ENCODE measurements at places on chromosomes 5 and 9.

- no peak for DNase-seq
Observed at GRCh38 chr5:38831117-38831516, 14.7 kb upstream of the OSMR start.

DNA sequence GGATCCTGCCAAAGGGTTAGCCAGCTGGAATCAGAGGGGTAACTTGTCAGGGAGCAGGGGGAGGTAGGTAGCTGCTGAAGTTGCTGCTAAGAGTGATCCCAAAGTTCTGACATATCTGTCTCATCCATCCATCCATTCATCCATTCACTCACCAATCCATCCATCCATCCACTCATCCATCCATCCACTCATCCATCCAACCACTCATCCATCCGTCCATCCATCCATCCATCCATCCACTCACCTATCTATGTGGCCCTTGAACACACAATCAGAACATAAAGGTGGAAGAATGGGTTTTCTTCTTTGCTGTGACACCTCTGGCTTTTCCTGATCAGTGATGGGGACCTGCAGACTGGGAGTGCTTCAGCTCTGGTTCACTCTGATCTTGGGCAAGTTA lies 3.0 kb upstream of the C5orf52 start:
- no peak for DNase-seq

GRCh38 chr5:126641387-126641786 lies 40.6 kb downstream of the PHAX start:
- no peak for DNase-seq

DNA sequence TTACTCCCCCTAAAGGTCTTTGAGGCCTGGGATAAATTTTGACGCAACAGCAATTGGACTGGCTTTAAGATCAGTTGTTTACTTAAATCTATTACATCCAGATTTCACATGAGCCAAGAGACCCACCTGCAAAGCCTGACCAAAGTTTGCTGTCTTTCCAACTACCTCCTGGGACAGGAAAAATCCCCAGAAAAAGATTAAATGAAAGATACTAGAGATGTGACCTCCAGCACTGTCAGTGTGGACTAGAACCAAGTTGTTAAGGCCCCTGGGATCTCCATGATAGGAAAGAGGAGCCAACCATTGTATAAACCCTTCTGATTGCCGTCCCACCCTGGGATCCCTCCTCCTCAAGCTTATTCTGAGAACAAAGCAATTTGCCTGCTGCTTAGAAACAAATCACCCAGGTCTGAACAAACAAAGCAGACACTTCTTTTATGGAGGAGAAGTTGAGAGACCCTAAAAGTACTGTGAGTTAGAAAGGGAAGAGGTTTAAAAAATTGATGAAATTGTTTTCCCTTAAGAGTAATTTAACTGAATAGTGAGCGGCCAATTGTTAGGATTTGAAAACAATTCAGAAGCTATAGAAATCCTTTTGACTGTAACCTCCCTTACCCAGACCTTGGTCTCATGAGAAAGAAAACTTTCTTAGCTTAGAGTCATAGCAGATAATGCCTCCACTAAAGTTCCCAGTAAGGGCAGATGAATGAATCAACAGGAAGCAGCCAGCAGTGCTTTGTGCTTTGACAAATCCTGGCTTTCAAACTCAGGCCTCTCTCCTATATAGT lies 255.2 kb downstream of the TMEM167A start:
- no peak for DNase-seq

GRCh38 chr9:129962889-129963703 lies 79.9 kb downstream of the FNBP1 start:
- DNase-seq, result peak; percentile 43

- DNase-seq, result no peak
Observed at GRCh38 chr5:180977852-180978251, 10.8 kb upstream of the BTNL3 start.

DNA sequence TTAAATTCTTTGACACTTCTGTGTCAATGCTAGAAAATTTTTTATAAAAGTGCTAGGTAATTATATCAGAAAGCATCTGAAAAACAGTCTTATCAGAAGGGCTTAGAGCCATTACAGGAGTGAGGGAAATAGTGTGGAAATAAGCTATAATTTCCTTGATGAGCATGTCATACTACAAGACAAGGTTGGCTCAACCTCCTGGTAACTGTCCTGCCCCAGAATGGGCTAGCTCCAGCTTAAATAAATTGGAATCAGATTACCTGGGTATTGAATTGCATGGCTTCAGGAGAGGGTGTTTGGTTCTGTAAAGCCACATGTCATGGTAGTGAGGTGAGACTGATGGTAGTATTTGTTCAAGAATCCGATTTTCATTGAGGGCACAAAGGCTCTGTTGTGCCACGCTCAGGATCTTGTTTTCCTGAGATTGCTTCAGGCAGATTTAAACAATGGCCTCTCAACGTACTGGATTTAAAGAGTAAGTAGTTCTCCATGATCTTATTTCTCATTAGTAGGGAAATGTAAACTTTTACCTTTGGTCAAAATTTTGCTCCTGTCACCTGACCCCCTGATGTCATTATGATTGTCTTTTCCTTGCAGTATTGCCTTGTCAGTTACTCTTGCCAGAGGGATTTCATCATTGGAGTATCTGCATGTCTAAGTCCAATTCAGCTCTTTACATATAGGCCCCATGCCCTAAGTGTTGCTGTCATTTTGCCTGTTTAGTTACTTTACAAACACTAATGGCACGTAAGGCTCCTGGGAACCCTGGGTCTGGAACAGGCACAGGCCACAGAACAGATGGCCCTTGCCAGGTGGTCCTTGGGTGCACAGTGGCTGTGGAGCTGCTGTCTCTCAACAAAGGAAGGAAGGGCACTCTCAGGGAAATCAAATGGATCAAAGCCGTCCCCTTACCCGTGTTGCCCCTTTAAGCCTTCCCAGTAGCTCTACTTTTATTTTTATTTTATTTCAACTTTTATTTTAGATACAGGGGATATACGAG lies 21.3 kb downstream of the TRIO start:
- no peak for DNase-seq

- DNase-seq, result no peak
Observed at GRCh38 chr9:137708590-137709284, 89.9 kb downstream of the EHMT1 start.

DNA sequence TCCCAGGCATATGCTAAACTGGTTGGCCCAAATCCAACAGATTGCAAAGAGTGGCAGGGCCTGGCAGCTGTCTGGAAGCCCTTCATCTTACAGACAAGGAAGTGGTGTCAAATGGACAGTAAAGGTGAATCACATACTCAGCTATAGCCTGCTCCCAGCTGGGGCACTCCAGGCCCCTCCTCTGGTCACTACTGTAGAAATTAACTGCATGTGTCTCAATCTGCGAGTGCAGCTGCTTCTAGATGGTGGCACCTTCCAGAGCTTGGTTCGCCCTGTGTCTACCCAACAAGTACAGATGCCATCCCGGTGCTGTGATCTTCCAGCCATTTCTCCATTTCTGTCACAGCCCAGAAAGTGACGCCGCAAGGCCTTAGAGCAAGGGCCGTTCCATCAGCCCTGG lies 50.2 kb downstream of the OTULIN start:
- no peak for DNase-seq

- DNase-seq, result no peak
Observed at GRCh38 chr9:94156348-94157049, 72.2 kb downstream of the PTPDC1 start.

GRCh38 chr9:16611983-16612382 lies 258.5 kb downstream of the BNC2 start:
- DNase-seq, result no peak

DNA sequence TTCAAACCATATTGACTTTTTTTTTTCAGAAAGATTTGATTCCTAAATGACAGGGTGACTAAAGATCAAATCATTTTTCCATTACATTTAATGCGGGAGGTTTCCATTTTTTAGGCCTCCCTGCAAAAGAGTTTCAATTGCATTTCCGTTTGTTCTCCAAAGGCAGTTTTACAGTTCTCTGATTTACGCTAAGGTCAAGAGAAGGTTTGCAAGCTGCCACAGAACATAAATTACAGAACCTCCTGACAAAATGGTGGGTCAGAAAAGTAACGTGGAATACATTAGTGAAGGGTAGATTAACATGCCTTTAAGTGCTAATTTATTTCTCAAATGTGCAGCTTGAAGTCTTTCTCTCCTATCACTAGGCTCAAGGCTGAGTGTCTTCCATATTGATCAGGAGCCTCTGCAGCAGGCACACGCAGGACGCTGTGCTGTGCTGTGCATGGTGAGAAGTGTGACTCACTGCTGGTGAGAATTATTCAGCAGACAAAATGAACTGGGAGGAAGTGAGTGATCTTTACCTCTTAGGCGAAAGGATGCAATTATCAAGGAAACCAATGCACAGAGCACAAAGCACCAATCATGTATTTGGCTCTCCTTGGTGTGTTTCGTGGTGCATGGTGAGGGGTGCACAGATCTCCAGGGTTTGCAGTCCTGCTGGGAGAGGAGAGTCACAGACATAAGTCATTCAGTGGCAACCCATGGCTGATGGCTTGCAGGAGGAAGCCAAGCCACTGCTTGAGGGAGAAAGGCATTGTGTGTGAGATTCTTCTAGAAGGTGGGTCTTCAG lies 136.3 kb downstream of the TENT4A start:
- no peak for DNase-seq

- peak; percentile 89 for DNase-seq
Observed at GRCh38 chr9:38008168-38009034, 60.6 kb downstream of the SHB start.

DNA sequence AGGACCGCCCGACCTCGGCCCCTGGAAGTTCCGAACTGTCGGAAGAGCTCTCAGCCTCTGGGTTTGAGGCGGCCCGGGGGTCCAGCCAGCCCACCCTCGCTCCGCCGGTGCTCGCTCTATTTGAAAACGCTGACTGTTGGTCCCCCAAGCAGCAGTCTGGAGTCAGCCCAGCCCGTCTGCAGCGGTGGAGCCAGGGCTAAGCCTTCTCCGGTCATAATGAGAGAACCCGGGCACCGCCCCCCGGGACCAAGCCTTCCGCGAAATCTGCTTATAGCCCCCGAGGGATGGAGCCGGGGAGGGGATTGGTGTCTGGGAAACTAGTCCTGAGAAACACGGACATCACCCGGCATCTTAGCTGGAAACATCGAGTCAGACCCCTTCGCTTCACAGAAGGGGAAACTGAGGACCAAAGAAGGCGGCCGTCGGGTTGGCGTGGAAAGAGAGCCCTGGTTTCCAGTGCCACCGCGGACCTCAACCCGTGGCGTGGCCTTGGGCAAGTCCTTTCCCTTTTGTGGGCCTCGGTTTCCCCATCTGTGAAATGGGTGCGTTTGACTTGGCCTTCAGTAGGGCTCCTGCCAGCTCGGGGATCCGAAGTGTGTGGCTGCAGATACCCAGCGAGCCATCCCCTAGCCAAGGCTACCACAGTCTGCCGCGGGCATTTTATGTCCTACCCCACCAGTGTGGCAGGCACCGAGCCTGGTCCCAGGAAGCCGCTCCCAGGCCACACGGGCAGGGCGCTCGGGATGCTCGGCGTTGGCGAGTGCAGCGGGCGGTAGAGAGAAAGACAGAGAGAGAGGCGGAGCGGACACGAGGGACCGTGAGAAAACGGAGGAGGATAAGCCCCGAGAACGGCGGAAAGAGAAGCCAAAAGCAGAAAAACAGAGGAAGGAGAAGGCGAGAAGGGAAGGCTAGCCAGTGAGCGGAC lies 857 bp downstream of the ADAM19 start:
- DNase-seq, result no peak

DNA sequence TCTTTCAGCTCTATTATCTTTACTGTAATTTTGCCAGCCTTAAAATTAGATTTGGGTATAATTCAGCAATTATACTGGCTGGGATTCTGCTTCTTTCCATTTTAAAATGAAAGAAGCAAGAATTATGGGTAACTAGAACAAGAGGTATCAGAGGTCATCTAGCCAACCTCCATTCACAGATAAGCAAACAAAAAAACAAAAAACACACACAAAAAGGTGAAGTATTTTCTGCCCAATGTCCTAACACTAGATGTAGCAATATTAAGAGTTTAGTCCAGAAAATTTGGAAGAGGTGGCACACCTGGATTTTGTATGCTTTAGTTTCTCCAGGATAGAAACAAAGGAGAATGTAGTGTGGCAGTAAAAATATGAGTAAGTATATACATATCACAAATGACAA lies 68.1 kb upstream of the ANXA1 start:
- no peak for DNase-seq

GRCh38 chr9:138058181-138058580 lies 180.6 kb downstream of the CACNA1B start:
- no peak for DNase-seq

GRCh38 chr5:180618487-180618828 lies 27.2 kb upstream of the SCGB3A1 start:
- DNase-seq, result no peak

DNA sequence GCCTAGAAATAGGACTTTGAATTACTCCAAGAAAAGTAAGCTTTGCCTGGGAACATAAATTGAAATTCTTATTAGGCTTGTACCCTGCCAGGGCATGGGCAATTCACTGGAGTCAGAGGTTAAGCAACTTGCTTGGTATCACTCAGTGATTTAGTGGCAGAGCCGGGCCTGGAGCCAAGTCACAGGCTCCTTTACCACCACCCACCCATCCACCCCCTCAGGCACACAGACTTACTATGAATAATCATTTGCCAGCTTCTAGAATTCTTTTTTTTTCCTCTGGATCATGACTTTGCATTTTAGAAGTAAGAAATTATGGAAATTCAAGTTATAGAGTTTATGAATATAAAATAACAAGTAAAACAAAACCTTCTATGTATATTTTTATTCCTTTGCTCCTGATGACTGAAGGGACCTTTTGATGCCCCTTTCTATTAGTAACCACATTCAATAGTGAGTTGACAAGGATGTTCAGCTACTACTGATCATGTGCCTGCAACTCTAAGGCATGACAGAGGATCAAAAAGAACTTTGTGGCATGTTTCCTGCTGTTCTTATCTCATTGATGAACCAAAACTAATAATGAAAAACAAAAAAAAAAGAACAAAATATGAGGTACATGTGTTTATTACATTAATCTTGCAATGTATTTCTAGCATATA lies 614.7 kb downstream of the TLR4 start:
- no peak for DNase-seq

DNA sequence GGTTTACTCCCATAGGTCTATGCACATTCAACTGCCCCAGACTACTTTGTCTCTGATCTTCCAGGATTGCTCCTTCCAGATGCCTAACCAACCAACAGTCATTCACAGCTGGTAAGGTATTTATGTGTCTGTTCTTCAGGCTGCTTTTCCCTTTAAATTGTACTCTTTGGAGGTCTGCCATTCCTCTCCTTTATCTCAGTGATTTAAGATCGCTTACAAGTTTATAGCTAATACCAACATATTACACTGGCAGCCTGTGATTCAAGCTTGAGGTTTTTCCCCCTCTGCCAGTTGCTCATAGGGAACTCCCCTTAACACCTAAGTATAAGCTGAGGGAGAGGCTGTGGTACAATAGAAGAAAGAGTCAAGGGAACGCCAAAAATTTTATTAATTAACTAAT lies 711.7 kb upstream of the EDIL3 start:
- no peak for DNase-seq

DNA sequence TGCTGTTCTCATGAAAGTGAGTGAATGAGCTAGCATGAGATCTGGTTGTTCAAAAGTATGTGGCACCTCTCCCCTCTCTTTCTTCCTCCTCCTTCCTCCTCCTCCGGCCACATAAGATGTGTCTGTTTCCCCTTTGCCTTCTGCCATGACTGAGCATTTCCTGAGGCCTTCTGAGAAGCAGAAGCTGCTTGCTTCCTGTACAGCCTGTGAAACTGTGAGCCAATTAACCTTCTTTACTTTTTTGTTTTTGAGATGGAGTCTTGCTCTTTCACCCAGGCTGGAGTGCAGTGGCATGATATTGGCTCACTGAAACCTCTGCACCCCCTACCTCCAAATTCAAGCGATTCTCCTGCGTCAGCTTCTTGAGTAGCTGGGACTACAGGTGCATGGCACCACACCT lies 6.1 kb downstream of the S100Z start:
- no peak for DNase-seq

- DNase-seq, result peak; percentile 5
Observed at GRCh38 chr5:91293131-91293530, 90.0 kb downstream of the ARRDC3 start.

GRCh38 chr5:61678966-61679365 lies 346.9 kb downstream of the ZSWIM6 start:
- no peak for DNase-seq
